ENCODE measurements at places on chromosomes 2 and 18.

DNA sequence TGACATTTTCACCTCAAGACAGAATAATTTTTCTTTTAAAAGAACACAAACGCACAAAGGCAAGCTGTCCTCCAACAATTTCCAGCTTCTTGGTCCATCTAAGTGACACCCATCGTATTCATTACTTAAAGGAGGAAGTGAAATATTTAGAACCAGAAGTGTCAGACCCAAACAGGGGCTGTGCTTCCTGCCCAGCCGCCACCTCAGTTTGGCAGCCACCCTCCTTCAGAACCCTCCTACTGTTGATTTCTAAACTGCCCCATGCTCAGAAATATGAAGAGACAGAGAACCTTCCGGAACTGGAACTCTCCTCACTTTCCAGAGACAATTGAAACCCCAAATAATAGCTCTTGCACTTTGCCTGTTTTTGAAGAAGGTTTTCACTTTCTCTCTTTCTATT, 734.8 kb upstream of the SALL3 start:
- DNase-seq: no peak

- DNase-seq: no peak
Measured at GRCh38 chr2:6932828-6933227, 15.6 kb downstream of the RNF144A start.

- DNase-seq: peak; percentile 34
Measured at GRCh38 chr2:9771481-9772017, 71.7 kb upstream of the TAF1B start.

DNA sequence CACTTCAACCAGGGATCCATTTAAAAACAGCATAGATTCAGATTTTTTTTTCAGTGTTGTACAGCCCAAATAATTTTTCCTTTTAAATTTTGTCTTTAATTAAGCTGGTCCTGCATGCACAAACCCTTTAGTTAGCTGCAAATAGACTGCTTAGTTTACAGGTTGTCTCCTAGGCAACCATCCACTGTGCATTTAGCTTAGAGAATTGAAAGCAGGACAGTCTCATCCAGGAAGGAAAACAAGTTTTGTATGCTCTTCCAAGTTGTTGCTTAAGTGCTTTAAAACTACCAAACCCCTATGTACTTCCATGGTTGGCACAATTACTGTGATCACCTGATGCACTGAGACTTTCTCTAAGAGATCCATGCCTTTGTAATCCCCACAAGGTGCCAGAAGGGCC, at the start of gene MAP3K19:
Gene MAP3K19, minus strand, starts transcription at position 148 of the 400 bp plus-strand sequence. CDS start 22,800 bp downstream, outside the sequence.
- DNase-seq: no peak

GRCh38 chr2:28231110-28231631, 161.5 kb upstream of the FOSL2 start:
- no peak for DNase-seq

DNA sequence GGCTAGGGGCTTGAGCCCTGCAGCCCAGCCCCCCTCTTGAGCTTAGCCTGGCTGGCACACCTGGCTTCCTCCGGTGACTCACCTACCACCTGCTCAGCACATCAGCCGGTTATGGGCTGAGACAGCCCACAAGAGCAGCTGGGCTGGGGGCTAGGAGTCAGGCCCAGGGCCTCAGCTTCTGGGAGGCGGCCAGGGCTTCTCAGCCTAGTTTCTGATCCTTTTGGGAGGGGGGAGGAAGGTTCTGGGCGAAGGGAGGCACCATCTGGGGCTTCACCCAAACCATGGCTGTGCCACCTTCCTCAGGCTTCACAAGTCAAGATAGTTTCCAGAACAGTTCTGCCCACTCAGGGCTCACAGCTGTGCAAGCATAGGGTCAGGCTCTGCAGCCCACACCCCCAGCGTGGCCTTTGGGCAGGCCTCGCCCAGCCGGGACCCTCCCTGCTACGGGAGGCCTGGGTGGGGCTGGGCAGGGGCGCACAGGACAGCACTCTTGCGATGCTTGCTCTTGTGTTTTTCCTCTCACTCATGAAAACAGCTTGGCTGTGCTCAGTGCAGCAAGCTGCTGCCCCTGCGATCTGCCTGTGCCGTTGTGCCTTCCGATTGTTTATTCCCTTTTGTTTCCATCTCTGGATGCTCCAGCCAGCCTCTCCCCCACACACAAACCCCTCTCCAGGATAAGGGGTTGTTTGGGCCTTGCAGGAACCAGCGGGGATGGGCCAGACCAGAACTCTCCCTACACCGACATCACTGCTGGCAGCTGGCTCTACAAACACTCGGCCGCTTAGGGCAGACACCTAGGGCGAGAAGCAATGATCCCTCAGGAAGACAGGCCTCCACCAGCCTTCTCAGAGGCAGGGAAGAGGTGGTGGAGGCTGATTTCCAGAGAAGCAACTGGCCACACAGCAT, 26.1 kb upstream of the SEMA4C start:
- peak; percentile 83 for DNase-seq

GRCh38 chr2:173195100-173195499, 119.5 kb downstream of the MAP3K20 start:
- no peak for DNase-seq

- no peak for DNase-seq
Measured at GRCh38 chr2:104852090-104852666, 1.7 kb upstream of the POU3F3 start.

- no peak for DNase-seq
Measured at GRCh38 chr2:59888706-59889105, 664.7 kb downstream of the BCL11A start.

DNA sequence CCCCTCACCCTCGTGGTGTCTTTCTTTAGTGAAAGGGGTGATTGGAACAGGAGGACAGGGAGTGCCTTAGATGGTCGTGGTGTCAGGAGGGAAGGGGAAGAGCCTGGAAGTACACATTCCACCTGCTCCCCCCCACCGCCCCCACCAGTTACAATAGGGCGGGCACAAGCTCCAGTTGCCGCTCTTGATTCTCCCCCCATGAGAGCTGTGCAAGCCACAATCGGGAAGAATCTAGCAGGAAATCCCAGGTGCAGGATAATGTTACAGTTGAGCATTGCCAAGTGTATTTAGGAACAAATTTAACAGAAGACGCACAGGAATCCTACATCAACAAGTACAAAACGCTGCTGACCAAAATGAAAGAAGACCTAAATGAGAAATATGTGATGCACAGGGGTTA, 73.6 kb downstream of the ASAP2 start:
- DNase-seq: no peak

GRCh38 chr2:142878031-142878678, 691 bp downstream of the KYNU start:
- DNase-seq: no peak

- no peak for DNase-seq
Measured at GRCh38 chr2:213002383-213002782, 149.0 kb downstream of the IKZF2 start.

DNA sequence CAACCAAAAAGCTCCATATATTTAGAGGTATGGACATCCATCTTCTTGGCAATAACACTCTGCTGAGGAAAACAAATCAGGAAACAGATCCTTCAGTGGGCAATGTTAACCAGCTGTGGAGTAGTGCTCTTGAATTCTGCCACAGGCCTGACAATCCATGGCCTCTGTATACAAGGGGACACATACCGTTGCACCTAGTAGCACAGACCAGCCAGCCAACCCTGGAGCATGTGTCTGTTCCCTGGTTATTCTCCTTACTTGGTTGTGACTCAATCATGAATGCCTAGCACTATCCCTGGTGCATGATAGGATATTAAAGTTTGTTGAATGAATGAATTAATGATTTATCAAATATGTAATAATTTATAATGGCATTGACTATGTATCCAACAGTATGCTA, 261.4 kb upstream of the MGAT5 start:
- DNase-seq: no peak

DNA sequence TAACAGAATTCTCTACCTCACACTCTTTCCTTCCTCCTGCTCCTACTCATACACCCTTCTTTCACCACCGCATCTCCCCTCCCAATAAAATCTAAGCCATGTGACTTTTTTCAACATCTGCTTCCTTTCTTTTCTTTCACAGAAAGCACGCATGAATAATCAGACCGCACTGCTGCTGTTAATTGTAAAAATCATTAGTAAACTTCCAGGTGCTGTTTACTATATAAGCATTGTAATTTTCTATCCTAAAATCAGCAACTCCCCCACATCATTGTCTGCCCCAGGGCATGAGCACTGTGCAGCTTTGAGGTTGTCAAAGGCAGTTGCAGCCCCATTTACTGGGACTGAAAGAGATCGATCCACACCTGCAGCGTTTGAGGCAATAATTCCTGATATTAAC, 782.6 kb upstream of the ID2 start:
- peak; percentile 99 for DNase-seq

- no peak for DNase-seq
Measured at GRCh38 chr2:59312967-59313940, 1072.1 kb upstream of the FANCL start.

GRCh38 chr18:12645254-12645653, 12.7 kb downstream of the SPIRE1 start:
- no peak for DNase-seq

DNA sequence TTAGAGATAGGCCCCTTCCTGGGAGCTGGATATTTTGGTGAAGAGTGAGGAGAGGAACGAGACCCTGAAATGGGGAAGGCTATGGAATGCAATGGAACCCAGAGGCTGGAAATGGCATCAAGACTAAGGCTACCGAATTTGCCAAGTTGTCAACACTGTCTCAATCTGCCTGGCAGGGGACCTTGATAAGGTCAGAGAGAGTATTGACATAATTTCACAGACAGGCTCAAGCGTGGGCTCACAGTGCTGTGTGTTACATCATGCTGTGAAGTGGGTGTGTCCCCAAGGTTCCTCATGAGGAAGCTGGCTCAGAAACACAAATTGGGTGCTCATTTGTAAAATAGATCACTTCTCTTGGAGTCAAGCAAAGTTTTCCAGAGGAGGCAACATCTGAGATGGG, 51.8 kb upstream of the CYRIA start:
- peak; percentile 30 for DNase-seq

DNA sequence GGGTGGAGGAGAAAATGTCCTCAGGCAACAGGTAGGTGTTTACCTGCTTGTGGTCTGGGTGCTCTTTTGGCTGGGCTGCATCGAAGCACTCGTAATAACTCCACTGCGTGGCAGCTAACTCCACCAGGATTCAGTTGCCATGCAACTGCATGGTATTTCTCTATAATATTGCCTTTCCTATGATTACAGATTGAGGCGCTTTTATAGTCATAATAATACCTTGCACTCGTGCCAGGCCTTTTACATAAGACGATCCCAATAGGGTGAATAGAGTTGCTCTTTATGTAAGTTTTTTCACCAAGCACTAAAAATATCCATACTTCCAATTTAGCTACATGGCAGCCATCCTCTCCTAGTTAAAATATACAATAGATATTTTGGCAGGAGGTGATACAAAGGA, 19.7 kb upstream of the NYAP2 start:
- DNase-seq: no peak

DNA sequence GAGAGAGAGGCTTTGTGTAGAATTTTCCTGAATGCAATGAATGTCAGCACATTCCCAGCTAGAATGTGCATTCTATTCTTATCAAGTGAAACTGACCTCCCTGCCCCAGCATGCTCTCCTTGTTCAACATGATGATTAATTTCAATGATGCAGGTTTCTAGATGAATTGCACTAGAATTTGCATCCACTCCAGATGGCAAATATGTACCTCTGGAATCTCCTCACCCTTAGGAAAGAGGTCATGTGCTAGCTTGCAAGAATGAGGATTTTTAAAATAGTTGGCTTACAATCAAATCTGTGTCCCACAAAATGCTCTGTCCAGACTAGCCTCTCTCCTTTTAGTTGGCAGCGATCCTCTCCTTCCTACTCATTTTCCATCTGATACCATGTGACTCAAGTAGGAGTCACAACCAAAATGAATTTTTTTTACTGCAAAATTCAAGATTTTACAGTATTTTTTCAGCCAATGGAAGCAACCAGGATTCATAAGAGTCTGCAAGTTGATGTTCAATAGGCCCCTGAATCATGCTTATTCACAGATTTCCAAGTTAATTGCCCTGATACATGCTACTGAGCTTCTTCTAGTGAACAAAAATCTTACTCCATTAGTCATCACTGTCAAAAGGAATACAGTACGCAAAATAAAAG, 21.0 kb upstream of the STAT4 start:
- no peak for DNase-seq

DNA sequence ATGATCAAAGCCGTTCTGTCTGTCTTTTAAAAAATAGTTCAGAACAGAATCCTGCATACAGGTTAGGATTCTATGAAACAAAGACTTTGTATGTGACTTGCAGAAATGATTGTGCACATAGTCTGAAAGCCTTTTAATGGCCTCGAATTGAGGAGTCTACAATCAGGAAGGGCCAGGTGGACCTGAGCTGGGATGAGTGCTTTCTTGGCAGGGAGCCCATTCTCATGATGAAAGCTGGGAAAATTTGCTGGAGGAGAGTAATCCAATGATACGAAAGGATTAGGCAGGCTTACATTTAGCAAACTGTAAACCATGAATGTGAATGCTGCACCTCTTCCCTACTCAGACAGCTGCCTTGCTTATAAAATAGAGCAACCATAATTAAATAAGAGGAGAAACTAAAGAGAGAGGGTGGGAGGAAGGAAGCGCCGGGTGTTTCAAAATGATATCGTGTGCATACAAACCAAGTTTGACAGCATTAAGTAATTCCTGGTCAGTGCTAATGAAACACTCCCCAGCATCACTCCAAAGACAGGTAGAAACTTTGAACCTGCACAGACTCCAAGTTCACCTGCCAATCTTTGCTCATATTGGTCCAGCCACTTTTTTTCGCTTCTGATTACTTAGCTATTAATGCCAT, 23.7 kb upstream of the CXCR4 start:
- peak; percentile 98 for DNase-seq

GRCh38 chr2:177575358-177575757, 182.8 kb downstream of the AGPS start:
- no peak for DNase-seq

DNA sequence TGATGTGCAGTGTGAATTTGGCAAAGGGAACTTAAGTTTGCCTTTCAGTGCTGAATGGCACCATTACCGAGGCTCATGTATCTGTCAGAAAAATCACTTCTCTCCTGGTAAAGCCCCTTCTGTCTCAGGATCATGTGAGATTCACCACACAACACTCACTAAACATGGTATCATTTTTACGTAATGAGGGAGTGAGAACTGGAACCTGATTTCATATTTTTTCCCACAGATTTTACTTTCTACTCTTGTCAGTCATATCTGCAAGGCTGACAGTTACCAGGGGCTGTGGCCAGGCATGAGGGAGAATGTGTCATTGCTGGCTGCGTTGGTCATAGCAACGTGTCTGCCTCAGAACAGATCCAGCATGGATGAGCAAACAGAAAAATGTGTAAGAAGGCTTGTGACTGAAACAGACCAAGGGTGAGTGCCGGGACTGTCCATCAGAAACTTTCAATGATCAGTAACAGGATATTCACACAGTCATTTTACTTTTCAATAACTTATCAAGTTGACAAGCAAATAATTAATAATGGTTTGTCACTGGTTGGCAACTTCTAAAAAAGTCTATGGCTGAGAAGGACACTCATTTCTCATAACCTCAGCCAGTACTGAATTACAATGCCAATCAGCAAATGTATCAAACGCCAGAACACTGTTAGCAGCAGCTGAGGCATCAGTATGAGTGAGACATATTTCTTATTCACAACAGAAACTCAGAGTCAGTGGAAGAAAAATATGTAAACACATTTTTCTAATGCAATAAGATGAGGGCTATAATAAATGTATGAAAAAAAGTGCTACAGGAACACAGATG, 100.5 kb downstream of the CDC42EP3 start:
- peak; percentile 8 for DNase-seq

Measured in NCI-H146 (cell line).